Cerebellar nuclear complex (tissue), 1 donor: ENCODE measurements at places on chromosomes 16 and 17.

- no peak for DNase-seq
Observed at GRCh38 chr17:10130677-10131076, 67.7 kb downstream of the GAS7 start.

DNA sequence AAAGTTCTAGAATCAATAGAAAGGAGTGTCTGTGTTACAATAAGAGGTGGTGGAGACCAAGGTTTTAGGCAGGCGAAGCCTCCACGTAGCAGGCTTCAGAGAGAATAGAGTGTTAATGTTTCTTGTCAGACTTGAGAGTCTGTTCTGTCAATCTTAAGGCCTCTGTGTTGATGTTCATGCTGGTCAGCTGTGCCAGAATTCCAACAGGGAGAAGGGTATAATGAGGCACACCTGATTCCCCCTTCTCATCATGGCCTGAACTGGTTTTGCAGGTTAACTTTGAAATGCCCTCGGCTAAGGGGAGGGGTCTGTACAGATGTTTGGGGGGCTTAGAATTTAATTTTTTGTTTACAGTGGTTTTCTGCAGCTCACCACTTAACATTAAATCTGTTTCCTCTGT is 46.0 kb downstream of the RNF112 start:
- DNase-seq, result no peak

DNA sequence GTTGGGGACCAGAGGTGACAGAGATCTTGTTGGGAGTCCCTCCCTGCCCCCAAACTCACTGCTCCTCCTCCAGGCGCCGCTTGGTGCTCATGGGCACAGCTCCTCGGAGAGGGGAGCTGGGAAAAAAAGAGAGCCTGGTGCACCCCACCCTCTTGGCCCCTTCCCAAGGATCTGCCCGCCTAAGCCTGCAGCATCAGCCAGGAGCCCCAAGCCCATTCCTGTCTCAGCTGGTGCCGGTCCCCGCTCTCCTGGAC is 400 bp downstream of the HCFC1R1 start:
- DNase-seq, result no peak

DNA sequence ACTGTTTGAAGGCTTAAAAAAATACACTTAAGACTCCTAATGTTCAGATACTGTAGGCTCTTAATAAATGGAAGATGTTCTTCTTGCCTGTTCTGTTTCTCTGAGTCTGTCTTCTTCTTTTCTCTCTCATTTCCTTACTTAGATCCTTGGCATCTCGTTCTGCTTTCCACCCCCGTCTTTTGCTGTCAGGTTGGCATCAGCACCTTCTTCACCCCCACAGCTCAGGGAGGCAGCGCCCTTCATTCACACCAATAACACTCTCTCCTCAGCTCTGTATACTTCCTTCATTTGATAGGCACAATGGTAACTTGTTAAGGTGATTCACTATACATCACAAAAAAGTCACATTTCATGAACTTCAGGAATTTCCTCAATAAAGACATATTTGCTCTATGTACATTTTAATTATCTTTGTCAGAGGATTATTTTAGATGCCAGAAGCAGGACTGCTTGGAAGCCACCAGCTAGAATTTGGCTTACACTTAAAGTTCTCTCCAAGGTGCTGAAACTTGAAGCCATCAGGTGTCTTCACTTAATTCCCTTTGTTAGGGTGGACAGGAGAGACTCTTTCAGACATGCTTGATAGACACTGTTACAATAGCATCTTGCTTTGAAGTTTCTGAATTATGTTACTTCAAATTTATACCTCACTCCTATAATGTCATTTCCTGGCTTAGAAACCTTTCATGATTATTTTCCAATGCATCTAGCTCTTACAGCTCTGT is 670.1 kb upstream of the C16orf82 start:
- no peak for DNase-seq

GRCh38 chr16:8936421-8936820 is 27.3 kb downstream of the USP7 start:
- DNase-seq, result no peak

DNA sequence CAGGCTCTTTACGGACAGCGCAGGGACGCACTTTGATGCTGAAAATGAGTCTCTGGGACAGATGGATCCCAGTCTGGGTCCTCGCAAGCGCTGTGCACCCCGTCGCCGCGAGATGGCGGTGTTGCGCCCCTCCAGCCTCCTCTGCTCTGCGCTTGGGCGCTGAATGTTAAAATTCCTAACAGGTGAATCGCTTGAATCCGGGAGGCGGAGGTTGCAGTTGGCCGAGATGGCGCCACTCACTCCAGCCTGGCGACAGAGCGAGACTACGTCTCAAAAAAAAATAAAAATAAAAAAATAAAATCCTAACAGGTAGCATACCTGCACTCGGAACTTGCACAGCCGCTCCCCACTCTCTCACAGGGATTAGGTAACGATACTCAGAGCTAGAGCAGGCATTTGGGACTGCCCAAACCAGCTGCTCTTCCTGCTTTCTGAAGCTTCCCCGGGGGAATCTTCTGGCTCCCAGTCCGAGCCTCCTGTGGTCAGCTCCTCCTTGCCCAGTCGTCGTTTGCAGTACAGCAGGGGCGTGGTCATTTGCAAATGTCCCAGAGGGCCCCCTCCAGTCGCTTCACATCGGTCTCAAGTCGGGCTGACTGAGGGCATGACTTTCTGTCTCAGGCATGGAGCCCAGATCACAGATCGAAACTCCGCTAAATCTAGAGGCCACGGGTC is 26.2 kb upstream of the OSGIN1 start:
- no peak for DNase-seq

- no peak for DNase-seq
Observed at GRCh38 chr17:50026046-50026675, 29.7 kb upstream of the ITGA3 start.

- no peak for DNase-seq
Observed at GRCh38 chr17:65137021-65137939, at the start of gene RGS9. TSS of gene RGS9 (plus strand) at chr17:65137370. CDS start at chr17:65137541, 171 bp downstream.

DNA sequence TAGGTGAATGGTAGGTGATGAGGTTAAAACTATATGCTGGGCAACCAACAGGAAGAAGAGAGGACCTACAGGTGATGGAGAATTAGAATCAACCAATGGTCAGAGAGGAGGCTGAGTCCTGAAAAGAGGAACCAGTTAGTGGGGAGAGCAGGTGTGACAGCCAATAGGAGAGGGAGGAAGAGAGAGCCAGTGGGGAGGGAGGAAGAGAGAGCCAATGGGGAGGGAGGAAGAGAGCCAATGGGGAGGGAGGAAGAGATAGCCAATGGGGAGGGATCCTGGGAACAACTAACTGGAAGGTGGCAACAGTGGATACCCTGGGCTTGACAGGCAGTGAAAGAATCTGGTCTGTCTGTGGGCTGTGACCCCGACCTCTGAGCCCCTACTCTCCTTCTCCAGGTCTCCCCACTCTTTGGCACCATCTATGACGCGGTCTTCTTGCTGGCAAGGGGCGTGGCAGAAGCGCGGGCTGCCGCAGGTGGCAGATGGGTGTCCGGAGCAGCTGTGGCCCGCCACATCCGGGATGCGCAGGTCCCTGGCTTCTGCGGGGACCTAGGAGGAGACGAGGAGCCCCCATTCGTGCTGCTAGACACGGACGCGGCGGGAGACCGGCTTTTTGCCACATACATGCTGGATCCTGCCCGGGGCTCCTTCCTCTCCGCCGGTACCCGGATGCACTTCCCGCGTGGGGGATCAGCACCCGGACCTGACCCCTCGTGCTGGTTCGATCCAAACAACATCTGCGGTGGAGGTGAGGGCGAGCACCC is 3.7 kb downstream of the GUCY2D start:
- no peak for DNase-seq

DNA sequence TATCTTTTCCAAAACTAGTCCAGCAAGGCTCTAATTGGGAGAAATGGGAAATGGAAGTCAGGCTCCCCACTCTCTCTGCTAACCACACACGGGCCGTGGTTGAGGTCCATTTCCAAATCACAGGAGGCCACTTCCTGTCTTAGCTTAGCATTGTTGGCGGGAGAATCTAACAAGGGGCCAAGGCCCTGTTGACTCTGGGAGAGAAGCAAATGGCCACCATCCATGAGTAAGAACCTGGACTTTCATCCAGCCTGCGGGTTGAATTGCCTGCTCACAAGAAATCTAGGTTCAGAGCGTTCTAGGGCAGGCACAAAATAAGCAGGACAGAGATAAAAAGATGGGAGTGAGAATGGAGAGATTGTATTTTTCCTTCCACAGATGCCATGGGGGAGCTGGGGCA is 5.7 kb downstream of the FAM20A start:
- no peak for DNase-seq

DNA sequence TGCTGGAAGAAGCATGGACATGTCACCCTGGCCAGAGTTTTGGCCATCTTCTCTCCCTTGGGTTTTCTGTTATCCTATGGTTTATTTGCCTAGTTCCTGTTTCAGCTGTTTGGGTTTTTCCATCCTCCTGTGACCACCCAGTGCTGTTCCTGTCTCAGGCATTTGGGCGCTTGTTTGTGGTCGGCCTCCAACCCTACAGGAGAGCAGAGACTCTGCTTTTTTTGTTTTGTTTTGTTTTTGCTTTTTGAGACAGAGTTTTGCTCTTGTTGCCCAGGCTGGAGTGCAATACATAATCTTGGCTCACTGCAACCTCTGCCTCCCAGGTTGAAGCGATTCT is 3.3 kb upstream of the ZC3H7A start:
- no peak for DNase-seq

- no peak for DNase-seq
Observed at GRCh38 chr17:30780343-30780742, 44.1 kb downstream of the CRLF3 start.

GRCh38 chr16:67941469-67942199 is 2.3 kb downstream of the LCAT start:
- no peak for DNase-seq

DNA sequence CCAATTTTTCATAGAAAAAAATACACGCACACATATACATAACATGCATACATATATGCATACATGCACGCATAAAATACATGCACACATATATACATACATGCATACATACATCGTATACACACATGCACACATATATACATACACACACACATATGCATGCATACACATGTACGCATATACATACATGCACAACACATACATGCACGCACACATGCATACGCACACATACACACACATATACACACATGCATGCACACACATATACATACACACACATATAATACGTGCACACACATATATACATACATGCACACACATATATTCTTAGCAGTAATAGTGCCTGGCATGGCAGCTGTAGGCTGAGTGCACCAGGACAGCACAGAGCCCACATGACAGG is 24.9 kb downstream of the USP36 start:
- no peak for DNase-seq

- no peak for DNase-seq
Observed at GRCh38 chr17:64173646-64174045, 43.7 kb upstream of the ERN1 start.

DNA sequence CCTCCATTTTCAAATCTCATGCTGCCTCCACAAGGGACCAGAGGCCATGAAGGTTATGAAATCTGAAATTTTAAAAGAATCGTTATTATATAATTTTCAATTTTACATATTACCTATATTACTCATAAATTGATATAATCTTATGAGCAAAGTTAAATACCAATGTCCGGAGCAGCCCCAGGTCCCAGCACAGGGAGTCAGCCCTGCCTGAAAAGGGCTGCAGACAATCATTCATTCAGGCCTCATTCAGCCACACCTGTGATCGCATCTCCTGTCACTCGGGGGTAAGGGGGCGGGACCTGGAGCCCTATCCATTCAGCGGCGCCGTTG is 172.5 kb downstream of the AHSP start:
- no peak for DNase-seq

DNA sequence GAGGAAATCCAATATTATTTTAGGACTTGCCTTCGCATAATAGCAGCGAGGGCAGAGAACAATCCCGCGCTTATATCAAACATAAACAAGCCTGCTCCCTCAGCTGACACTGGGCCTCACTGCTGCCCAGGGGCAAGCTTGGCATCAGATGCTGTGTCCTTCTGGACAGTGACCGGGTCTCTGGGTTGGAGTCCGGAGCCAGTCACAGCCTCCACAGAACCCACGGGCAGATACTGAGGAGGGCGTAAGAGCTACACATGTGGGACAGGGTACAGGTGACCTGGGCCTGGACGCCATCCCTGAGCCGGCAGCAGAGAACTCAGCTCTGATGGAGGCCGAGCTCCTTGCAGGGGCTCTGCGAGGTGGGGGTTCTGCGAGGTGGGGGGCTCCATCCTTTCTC is 14.7 kb upstream of the ZNF469 start:
- no peak for DNase-seq

DNA sequence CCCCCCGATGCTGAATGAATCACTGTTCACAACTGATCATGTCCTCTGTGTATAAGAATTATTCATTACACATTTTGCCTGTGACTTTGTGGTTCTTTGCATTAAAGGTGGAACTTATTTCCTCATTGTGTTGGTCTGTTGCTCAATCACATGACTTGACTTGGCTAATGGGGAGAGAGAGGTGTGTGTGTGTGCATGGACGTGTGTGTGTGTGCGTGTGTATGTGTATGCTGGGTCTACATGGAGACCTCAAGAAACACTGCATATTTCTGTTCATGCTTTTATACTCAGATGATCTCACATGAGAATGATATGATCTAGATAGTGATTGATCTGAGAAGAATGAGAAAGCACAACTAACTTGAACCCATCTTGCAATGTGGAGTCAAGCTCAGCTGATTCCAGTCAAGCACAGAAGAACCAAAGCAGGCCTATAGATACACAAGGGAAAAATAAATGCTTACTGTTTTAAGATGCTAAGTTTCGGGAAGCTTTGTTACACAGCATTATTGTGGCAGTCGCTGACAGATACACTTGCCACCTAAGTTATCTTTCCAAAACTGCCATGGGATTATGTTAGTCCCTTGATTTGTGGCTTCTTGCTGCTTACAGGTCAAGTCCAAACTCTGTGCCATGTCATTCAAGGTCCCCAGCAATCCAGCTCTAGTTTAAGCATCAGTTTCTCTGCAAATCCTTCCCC is 167.9 kb upstream of the ZFHX3 start:
- no peak for DNase-seq

DNA sequence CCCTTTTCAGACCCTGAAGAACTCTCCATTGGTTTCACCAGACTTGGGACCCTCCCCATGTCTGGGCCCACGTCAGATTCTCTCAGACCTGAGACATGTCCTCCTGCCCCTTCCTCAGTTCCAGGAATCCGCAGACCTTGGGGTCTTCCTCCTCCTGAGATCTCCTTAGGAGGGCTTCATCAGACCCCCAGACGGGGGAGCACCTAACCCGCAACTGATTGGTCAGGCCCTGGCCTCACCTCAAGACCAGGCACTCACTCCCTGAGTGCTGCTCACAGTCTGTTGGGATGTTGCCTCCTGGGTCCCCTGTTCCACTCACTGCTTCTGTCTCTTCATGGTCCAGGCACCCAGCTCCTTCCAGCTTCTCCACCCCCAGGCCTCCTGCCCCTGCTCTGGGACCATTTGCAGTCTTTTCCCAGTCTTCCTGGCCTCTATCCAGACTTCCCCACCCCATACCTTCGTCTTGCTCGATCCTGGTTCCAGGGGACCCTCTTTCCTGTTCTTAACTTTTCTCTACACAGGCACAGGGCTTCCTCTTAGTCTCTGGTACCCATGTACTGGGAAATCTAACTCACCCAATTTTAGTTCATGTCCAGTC is 1.2 kb downstream of the GID4 start:
- DNase-seq, result no peak
